Activated T-helper 17 cell treated with anti-CD3 and anti-CD28 coated beads, Interleukin-2, amount 50 U/mL, for 72 hours (primary cell): ENCODE measurements at places on chromosomes 1 and 21. TPM values are rescaled to one million over a fixed set of nuclear protein-coding genes. Genes with fewer than 3 reads are reported as not detected.

The CFAP45 gene
- 3.6 TPM for total RNA-seq

The LRRC39 gene
- total RNA-seq = 1.0 TPM

The SPRR1A gene
- not detected for total RNA-seq

The RHEX gene
- total RNA-seq = not detected

The ASPM gene
- 59.0 TPM for total RNA-seq

The SYNC gene
- not detected for total RNA-seq

The PDE9A gene
- 6.9 TPM for total RNA-seq

The COL6A1 gene
- 2.0 TPM for total RNA-seq

The CYP2J2 gene
- total RNA-seq = 0.87 TPM

The GBP7 gene
- not detected for total RNA-seq

The HJV gene
- total RNA-seq = not detected

The LEMD1 gene
- 1.1 TPM for total RNA-seq

The SERPINC1 gene
- total RNA-seq = 0.35 TPM

The NTMT2 gene
- total RNA-seq = not detected

The MIS18A gene
- 22.4 TPM for total RNA-seq

The LCE1F gene
- total RNA-seq = not detected

The ANXA9 gene
- total RNA-seq = 0.30 TPM

The S100A3 gene
- total RNA-seq = not detected

The CHIT1 gene
- 2.8 TPM for total RNA-seq

The BCAR3 gene
- 1.3 TPM for total RNA-seq

The TMOD4 gene
- total RNA-seq = 0.82 TPM

The COA6 gene
- total RNA-seq = 76.4 TPM

The SLAMF7 gene
- total RNA-seq = 15.0 TPM

The C2CD4D gene
- total RNA-seq = 5.6 TPM

The AADACL4 gene
- total RNA-seq = not detected

The CNKSR1 gene
- 2.9 TPM for total RNA-seq

The C1QA gene
- not detected for total RNA-seq

The RYR2 gene
- total RNA-seq = 0.15 TPM

The LENEP gene
- 0.97 TPM for total RNA-seq

The TSPAN1 gene
- not detected for total RNA-seq

The ESRRG gene
- total RNA-seq = not detected

The CA14 gene
- total RNA-seq = not detected

The FBXO2 gene
- total RNA-seq = 4.0 TPM

The RNU1-3 gene
- total RNA-seq = 2,371 TPM

The TSSK3 gene
- total RNA-seq = 0.61 TPM

The ZNF684 gene
- total RNA-seq = 5.8 TPM

The RUNX3 gene
- total RNA-seq = 145 TPM

The S100A7 gene
- total RNA-seq = not detected

The FLVCR1 gene
- 9.7 TPM for total RNA-seq
